ENCODE measurements at places on chromosomes 2 and 18.

GRCh38 chr2:101012706-101013181 lies 10.7 kb downstream of the RPL31 start:
- no peak for DNase-seq

GRCh38 chr2:17652681-17653394 lies 100.8 kb downstream of the SMC6 start:
- DNase-seq = no peak

DNA sequence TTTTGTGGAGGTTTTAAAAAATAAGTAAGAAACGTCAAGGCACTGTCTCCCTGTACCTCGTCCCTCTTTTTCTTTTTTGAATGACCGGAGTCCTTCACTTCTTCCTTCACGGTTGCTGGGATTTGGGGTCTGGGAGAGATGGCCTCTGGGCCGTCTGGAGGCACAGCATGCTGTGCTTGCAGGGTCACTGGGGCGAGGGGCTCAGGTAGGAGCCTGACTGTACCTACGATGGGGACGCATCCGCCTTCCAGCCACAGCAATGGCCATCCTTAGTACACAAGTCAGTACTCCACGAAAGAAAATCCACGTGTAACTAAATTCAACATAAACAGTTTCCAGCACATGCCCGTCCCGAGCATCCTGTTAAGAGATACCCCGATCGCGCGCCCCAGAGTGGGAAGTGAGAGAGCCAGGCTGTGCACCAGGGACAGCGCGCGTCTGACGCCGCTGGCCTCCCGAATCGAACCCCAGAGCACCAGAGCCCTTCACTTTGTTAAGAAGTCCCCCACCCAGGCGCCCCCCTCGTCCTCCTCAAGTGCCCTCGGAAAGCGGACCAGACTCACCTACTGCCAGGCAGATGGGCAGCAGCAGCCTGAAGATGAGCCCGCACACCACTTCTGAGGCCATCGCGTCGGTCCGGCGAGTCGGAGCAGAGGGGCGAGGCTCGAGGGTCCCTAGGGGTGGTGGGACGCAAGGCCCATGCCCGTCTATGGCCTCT lies 1.2 kb downstream of the PIEZO2 start:
- no peak for DNase-seq

- DNase-seq = no peak
These were observed 2.7 kb downstream of the ZAP70 start for GRCh38 chr2:97715951-97716694.

DNA sequence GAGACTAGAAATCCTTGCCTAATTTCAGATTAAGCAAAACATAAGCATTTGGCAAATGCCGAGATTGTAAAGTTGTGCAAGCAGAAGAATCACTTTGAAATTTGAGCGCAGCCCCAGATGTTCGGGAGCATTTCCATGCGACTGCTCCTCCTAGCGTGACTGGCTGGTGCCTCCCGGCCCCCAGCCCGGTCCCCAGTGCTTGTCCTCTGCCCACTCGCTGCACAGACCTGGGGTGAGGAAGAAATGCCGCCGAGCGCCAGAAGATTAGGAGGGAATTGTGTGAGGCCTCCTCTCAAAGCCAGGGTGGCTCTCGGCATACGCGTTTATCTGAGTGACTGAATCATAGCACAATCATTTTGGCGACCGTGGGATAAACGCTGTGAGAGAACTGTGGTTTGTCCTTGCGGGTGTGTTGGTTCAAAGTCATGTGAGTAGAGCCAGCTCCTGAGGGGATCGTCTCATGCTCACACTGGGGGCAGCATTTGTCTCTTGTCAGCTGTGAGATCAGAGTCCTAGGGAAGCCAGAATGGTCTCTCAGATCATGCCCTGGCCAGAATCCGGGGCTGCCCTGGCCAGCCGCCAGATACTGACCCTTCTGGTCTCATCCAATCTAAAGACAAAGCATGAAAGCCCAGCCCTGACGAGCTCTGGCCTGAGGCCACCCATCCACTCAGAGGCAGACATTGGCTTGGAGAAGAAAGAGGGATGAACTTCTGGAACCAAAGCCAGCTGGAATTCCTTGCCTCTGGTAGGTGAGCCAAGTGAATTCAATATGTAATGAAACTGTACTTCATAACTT lies 189.3 kb downstream of the SH3RF3 start:
- no peak for DNase-seq

DNA sequence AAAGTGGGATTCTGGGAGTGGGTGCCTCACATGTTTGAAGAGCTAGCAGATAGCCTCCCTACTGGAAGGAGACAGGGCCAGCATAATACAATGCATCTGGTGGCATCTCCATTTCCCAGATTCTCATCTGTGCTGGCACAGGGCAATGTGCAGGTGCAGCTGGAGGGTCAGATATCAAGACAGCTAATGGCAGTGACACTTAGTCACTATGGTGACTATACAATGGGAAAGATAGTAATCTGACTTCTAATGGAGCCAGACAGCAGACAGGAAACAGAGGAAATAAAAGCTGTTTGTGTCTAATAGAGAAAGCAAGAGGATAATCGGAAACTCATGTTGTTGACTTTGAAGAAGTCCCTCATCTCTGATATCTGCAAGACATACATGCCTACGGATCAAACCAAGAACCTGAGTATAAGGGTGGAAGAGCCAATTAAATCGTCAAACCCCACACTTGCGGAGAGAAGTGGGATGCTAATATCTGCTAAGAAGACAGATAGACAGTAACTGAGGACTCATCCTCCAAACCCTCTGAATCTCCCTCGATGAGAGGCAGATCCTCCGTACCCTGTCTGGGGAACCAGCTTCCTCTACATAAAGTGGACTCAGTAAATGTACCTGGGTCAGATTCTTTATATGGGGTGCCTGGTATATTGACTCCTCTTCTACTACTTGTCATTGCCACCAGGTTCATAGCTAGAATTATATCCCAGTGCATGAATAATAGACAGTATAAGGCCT lies 692.7 kb downstream of the SOCS6 start:
- DNase-seq = no peak

- no peak for DNase-seq
These were observed 16.0 kb upstream of the CHRNA1 start for GRCh38 chr2:174780191-174780840.

GRCh38 chr2:122681626-122682025 lies 926.2 kb downstream of the TSN start:
- DNase-seq = no peak
